H1 (cell line): ENCODE measurements at places on chromosomes 13 and 19.

DNA sequence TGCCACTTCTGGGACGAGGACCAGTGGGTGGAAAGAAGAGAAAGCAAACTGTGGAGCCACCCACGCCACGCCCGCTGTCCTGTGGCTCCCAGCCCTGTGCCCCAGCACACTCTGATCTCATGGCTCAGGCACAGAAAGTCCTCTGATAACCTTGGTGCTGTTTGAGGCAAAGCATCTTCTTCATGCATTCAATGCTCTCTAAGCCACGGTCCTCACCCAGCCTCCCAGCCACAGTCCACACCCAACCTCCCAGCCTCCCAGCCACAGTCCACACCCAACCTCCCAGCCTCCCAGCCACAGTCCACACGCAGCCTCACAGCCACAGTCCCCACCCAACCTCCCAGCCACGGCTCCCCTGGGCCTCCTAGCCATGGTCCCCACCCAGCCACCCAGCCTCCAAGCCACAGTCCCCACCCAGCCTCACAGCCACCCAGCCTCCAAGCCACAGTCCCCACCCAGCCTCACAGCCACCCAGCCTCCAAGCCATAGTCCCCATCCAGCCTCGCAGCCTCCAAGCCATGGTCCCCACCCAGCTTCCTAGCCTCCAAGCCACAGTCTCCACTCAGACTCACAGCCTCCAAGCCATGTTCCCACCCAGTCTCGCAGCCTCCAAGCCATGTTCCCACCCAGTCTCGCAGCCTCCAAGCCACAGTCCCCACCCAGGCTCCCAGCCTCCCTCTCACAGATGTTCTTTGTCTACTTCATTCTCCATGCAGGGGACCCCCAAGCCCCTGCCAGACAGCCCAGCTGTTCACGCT lies 74.9 kb downstream of the SOX1 start:
- no peak for DNase-seq
- no peak overlapping the region for H3K4me3 ChIP-seq
- no peak overlapping the region for H3K27ac ChIP-seq
- H3K27me3 ChIP-seq: no peaks in the 10 kb centered on the region
- no peaks in the 10 kb centered on the region for H3K36me3 ChIP-seq
- no peaks in the 10 kb centered on the region for H3K4me1 ChIP-seq

DNA sequence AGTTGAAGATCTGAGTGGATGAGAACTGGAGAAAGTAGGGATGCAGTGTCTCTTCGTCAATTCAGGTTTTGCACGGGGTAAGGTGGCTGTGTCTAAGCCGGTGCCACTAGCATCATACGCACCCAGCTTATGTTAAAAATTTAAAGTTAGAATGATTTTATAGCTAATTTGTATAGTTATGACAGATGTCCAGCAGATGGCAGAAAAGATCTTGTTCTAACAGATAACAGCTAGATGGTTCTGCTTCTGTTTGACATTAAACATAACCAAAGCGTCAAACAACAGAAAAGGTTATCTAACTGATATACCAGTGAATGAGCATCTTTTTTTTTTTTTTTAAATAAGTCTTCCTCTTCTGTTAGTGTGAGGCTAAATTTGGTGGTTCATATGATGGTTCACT lies 18.8 kb upstream of the EDDM13 start:
- no peak for DNase-seq
- no peak overlapping the region for H3K4me3 ChIP-seq
- H3K27me3 ChIP-seq: no peaks in the 10 kb centered on the region
- no peaks in the 10 kb centered on the region for H3K4me1 ChIP-seq
- no peak overlapping the region for H3K27ac ChIP-seq
- H3K36me3 ChIP-seq: no peaks in the 10 kb centered on the region

DNA sequence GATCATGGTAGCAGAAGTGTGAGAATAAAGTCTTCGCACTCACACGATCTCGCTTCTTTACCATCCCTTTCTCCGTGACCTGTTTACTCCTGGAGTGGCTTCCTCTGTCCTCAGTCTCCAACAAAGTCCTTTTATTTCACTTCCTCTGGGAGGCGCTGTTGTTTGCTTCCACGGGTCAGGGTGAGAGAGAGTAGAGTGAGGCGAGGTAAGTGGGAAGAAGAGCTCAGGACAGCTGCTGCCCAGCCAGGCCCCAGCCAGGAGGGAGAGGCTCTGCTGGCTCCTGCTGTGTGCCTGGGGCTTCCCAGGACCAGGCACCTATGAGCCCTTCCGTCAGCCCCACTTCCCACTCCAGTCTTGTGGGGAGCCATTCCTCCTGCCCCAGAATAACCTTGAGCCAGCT lies 242.1 kb downstream of the FGF9 start:
- H3K27me3 ChIP-seq: no peaks in the 10 kb centered on the region
- no peak for DNase-seq
- H3K27ac ChIP-seq: no peak overlapping the region
- H3K4me1 ChIP-seq: peaks cover 4% of the 10 kb centered on the region

DNA sequence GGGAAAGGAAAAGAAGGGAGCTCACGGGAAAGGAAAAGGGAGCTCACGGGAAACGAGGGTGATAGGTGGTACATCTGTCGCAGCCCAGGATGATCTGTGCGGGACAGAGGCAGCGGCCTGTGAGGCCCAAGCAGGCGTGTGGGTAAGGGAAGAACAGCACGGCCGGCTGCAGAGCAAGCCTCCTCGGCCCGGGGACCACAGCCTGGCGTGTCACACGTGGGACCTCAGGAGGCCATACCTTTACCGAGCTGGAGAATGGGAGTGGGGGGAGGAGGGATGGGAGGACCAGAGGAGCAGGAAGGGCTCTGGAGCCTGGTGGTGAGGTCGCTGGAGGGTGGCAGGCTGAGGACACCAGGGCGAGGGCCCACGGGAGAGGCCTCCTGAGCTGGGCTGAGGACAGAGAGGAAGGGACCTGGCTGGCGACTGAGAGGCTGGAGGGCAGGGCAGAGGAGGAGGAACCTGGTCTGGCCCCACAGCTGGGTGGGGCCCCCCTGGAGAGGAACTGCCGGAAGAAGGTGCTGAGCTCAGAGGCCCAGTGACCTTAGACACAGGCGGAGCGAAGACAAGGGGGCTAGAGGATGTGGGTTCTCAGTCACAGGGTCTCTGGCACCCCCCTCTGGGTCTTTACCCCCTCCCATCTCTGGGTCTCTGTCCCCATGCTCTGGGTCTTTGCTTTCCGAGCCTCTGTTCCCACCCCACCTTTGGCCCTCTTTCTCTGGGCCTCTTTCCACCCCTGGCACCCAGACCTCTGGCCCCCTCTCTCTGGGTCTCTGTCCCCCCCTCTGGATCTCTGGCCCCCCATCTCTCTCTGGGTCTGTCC lies 2.9 kb upstream of the FTL start:
- peak; percentile 62 for DNase-seq
- H3K4me1 ChIP-seq: peaks cover 17% of the 10 kb centered on the region
- no peaks in the 10 kb centered on the region for H3K27me3 ChIP-seq
- H3K36me3 ChIP-seq: no peaks in the 10 kb centered on the region; the same call in 1 of the 2 replicates
- no peak overlapping the region for H3K4me3 ChIP-seq

- DNase-seq: no peak
- no peak overlapping the region for H3K27ac ChIP-seq
- H3K27me3 ChIP-seq: no peaks in the 10 kb centered on the region
- no peaks in the 10 kb centered on the region for H3K36me3 ChIP-seq
Observed at GRCh38 chr13:66835040-66835628, 395.0 kb downstream of the PCDH9 start.

DNA sequence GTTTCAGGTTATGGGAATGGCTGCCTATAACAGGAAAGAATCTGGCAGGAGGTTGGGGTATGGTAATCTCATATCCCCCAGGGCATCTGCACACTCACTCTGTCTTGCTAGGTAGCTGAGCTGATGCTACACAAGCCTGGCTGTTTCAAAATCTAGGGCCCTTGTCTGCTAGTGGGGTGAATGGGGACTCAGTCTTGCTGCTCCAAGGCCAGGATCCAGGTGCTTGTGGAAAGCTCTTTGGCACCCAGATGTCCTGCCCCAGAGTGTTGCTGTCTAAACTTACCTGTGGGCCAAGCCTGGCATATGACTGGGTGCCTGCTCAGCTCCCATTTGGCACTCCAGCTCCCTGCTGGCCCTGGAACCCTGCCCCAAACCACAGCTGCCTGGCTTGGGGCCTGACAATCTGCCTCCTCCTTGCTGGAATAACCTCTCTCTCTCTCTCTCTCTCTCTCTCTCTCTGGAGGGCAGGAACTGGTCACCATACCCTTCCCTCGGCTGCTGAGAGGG lies 158.1 kb upstream of the TSC22D1 start:
- H3K36me3 ChIP-seq: no peaks in the 10 kb centered on the region
- no peak for DNase-seq
- no peak overlapping the region for H3K27ac ChIP-seq
- no peak overlapping the region for H3K4me3 ChIP-seq
- H3K27me3 ChIP-seq: no peaks in the 10 kb centered on the region
- no peaks in the 10 kb centered on the region for H3K4me1 ChIP-seq

DNA sequence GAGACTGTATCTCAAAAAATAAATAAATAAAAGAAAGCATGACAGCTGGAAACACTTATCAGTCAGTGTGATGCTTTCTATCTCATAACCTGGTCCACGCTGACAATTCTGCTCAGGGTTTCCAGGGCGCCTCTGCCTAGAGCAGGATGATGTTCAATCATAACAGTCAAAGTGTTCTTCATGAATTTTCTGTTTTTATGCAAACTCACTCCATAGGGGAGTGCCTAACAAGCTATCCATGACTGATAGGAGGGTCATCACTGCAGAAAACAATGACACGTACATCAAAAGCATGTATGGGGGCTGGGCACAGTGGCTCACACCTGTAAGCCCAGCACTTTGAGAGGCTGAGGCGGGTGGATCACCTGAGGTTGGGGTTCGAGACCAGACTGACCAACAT lies 41.4 kb upstream of the ZNF83 start:
- no peaks in the 10 kb centered on the region for H3K36me3 ChIP-seq
- no peak for DNase-seq
- no peaks in the 10 kb centered on the region for H3K4me1 ChIP-seq
- H3K4me3 ChIP-seq: no peak overlapping the region
- no peaks in the 10 kb centered on the region for H3K27me3 ChIP-seq

GRCh38 chr13:71721104-71721503 lies 145.9 kb downstream of the DACH1 start:
- DNase-seq: no peak
- no peak overlapping the region for H3K27ac ChIP-seq
- H3K36me3 ChIP-seq: no peaks in the 10 kb centered on the region
- H3K27me3 ChIP-seq: no peaks in the 10 kb centered on the region
- H3K4me3 ChIP-seq: no peak overlapping the region
- H3K4me1 ChIP-seq: no peaks in the 10 kb centered on the region

DNA sequence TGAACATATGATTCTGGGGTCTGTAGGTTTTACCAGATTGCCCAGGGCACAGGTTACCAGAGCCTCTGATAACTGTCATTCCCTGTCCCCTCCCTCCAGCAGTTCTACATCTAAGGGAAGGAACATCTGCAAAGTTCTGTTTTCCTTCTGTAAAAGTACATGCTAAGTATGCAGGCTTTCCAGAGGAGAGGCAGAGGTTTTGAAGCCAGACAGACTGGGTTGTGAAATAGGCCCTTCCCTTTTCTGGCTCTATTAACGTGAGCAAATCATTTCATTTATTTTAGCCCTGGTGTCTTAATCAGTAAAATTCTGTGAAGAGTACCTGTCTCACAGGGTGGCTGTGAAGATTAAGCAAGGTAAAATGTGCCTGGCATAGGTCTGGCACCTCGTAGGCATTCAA lies 66.1 kb upstream of the C1QTNF9 start:
- no peak overlapping the region for H3K27ac ChIP-seq
- no peaks in the 10 kb centered on the region for H3K4me1 ChIP-seq
- no peaks in the 10 kb centered on the region for H3K27me3 ChIP-seq
- no peak overlapping the region for H3K4me3 ChIP-seq
- DNase-seq: no peak

DNA sequence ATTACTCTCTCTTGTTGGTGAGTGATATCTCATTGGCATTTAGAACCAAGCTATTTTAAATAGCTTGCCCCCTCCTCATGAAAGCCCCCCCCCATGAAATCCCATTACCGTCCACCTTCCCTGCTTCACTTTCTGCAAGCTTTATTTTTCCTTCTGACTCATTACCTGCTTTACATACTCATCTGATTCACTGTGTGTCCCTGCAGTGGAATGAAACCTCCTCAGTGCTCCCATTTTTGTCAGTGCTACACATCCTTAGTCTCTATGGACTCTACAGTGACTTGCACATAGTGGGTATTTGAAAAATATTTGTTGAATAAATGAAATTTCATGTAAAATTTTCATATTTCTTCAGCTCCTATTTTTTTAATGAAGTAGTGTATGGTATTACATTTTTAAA lies 62.3 kb downstream of the DOCK9 start:
- DNase-seq: no peak
- H3K4me3 ChIP-seq: no peak overlapping the region
- H3K27me3 ChIP-seq: no peaks in the 10 kb centered on the region
- no peaks in the 10 kb centered on the region for H3K36me3 ChIP-seq
- no peaks in the 10 kb centered on the region for H3K4me1 ChIP-seq
- H3K27ac ChIP-seq: no peak overlapping the region

DNA sequence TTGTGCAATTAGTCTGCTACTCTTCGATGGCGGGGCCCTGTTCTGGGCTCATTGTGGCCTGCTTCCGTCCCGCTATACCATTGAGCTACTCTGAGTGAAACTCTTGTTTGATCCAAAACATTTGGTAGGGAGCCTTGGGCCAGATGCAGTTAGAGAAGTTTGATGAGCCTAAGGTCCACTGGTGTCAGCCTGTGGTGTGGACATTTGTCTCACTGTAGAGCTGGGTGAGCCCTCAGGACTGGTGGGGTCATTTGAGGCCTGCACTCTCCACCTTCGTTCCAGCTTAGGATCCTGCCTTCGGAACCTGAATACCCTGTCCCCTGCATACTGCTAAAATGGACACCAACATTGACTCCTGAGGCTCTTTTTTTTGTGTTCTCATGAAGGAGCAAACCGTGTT lies 6.9 kb downstream of the UBAC2 start:
- no peak for DNase-seq
- no peak overlapping the region for H3K27ac ChIP-seq
- no peaks in the 10 kb centered on the region for H3K27me3 ChIP-seq

- H3K4me3 ChIP-seq: no peak overlapping the region
- peaks cover 2% of the 10 kb centered on the region for H3K4me1 ChIP-seq
- H3K27ac ChIP-seq: no peak overlapping the region
- H3K36me3 ChIP-seq: no peaks in the 10 kb centered on the region
- no peaks in the 10 kb centered on the region for H3K27me3 ChIP-seq
Observed at GRCh38 chr19:29287061-29287460, 74.1 kb upstream of the UQCRFS1 start.

DNA sequence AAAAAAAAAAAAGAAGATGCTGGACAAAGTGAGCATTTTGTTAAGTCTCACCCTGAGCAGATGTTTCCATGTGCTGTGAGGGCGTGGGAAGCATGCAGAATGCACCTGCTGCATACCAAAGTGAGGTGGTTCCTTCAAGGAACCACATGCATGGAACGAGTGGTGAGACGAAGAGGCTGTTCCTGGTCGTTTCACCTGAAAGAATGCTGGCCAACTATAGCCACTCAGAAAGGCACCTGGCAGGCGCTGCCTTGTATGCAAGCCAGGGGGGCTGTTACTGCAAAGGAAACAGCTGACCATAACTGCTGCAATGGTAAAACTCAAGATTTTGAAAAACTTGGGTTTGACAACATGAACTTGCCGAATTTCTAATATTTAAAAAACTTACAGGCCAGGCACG lies 14.7 kb downstream of the MIER2 start:
- no peak overlapping the region for H3K4me3 ChIP-seq
- no peak for DNase-seq
- no peaks in the 10 kb centered on the region for H3K27me3 ChIP-seq
- no peaks in the 10 kb centered on the region for H3K4me1 ChIP-seq
- peaks cover 64% of the 10 kb centered on the region for H3K36me3 ChIP-seq
- no peak overlapping the region for H3K27ac ChIP-seq
